ENCODE measurements at places on chromosomes 3 and 15.

DNA sequence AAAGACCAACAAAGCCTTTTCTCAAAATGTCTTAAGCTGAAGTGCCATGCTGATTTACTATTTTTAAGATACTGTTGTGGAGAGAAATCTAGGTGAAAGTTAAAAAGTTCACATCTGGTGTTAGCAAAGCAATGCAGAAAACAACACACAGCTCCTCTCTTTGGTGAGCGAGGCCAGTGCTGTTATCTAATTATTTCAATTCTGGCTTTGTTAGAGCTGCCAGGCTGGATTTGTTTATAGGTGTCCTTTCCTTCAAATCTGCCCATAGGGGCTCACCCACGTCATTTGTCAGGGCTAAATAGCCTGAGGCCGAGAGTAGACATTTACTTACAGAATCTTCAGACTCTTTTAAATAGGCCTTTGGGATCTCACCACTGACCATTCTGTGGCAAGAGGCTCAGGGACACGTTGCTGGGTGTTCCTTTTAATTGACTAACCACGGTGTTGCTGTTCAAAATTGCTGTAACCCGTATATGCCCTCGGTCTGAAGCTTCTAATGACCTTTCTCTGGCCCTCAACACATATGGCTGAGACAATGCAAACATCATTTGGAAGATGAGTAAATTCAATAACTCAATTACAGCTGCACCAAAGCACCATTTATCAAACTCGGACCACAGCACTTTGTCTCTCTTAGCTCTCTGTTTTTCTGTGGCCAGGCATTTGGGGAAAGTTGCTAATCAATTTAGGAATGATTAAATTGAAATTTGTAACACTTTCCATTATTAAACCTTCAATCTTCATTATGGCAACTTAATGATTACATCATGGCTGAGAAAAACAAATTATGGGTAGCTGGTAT is 152.6 kb downstream of the PDZRN3 start:
- DNase-seq, result no peak

GRCh38 chr3:47586746-47587145 is 8.1 kb upstream of the CSPG5 start:
- no peak for DNase-seq

DNA sequence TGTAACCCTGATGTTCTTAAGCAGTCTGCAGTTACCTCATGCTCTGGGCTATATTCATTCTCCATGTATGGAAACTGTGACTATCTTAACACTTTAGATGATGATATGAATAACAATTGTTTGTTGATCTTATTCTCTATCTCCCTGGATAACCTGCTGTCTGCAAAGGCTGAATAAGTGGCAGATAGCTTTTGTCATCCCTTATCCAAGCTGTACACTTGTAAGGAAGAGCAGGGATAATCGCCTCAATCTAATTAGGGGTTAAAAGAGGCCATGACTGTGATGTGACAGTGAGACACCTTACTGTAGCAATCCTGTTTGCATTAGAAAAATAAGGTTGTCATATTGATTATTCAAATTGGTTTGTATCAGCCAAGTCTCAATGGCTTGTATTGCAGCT is 123.9 kb downstream of the RSRC1 start:
- DNase-seq, result no peak

DNA sequence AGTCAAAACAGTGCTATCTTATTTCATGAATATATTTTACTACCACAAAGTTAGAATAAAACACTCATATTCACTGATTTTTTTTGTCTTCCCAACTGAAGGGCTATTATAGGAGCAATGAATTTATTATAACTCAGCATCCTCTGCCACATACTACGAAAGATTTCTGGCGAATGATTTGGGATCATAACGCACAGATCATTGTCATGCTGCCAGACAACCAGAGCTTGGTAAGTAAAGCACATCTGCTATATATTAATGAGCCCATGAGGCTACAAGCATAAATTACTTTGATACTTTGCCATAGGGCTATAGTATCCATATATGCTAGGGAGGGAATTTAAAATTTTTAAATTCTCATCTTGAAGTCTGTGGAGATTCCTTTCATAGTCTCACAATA is 95.9 kb downstream of the FEZF2 start:
- DNase-seq, result no peak

GRCh38 chr3:141385406-141386125 is 17.3 kb downstream of the ZBTB38 start:
- no peak for DNase-seq

DNA sequence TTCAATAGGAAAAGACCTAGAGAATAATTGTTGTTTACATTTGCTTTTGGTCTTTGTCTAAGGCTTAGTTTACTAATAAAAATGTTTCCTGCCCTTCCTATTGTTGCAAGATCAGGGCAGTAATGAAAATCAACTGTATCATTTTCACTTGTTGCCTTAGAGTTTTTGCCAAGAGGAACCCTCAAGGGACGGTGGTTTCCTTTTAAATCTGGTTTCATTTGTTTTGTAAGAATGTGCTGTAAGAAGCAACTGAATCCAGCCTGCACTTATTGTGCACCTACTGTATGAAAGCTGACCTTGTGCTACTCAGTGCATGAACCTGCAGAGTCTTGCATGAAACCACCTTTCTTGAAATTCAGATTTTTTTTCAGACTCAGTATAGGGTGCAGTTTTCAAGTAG is 5.3 kb downstream of the IGF1R start:
- no peak for DNase-seq

DNA sequence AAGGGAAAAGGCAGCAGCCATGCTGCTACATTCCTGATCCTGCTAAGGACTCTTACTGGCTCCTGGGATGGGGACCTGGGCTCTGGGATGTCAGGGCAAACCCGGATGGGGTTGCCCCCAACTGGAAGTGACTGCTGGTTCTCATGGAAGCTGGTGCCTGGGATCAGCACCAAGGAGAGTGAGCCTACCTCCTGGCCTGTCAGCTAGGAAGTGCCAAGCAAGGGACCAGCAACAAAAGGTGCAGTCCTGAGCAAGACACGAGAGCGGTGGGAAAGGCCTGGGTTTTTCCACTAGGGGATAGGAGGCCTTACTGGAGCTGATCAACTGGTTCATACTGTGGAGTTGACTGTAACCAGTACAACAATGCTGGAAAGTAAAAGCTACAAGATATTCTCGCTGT is 47.9 kb upstream of the SYNM start:
- peak; percentile 70 for DNase-seq

DNA sequence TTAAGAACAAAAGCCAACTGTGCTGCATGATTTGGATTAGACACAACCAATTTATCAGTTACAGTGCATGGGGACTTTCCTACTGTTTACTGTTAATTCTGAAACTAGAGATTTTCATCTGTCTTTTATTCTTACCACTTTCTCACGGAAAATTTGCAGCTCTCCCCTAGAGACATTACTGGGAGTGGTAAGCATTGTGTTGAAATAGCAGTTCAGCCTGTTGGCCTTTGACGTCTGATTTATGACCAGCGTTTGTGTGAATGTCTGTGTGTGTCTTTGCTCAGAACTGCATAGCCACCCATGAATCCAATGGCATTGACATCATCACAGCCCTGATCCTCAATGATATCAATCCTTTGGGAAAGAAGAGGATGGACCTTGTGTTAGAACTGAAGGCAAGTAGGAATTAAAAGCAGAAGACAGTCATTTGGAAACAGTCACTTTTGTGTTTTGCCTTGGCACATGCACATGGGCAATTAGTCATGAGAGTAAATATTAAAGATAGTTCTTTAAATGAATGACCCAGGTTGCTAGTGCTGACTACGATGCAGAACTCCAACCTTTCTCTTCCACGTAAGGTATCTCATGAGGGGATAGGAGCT is 202.2 kb upstream of the BHLHE40 start:
- no peak for DNase-seq

- DNase-seq, result no peak
Measured at GRCh38 chr3:172046268-172046915, 7.0 kb downstream of the FNDC3B start.

DNA sequence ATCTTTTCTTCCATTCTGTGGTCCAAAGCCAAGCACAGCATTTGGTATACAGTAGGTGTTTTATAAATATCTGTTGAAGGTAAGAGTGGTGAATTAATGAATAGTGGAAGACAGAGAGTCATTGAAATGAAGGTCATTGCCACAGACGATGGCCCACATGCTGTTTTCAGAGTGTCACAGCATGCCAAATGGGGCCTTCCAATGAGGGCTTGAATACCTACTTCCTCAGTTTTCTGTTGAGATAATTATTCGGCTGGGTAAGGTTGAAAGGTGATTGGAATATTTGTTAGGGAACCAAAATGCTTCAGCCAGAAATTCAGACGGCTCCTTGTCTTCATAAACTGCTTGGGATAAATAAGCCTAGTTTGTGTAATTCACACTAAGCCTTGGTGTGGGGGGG is 205.3 kb upstream of the TBL1XR1 start:
- no peak for DNase-seq

DNA sequence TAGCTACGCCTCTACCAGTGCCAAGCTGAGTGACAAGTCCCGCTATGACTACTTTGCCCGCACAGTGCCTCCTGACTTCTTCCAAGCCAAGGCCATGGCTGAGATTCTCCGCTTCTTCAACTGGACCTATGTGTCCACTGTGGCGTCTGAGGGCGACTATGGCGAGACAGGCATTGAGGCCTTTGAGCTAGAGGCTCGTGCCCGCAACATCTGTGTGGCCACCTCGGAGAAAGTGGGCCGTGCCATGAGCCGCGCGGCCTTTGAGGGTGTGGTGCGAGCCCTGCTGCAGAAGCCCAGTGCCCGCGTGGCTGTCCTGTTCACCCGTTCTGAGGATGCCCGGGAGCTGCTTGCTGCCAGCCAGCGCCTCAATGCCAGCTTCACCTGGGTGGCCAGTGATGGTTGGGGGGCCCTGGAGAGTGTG is 5.7 kb downstream of the GRM2 start:
- no peak for DNase-seq

DNA sequence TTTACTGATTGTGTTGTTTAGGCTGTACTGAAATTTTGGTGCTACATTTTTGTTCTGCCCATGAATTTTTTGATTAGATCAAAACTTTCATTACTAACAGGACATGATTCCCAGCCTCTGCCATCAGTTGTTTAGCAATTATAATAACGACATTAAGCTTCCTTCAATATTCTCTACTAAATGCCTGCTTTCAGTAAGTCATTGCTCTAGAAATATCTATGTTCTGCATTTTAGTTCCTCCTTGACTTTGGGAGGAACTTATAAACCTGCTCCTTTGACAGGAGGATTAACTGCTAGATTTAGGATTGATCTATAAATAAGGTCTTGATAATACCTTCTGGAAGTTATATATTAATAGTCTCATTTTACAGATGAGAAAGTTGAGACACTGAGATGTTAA is 269.1 kb downstream of the RAP2B start:
- DNase-seq, result no peak

DNA sequence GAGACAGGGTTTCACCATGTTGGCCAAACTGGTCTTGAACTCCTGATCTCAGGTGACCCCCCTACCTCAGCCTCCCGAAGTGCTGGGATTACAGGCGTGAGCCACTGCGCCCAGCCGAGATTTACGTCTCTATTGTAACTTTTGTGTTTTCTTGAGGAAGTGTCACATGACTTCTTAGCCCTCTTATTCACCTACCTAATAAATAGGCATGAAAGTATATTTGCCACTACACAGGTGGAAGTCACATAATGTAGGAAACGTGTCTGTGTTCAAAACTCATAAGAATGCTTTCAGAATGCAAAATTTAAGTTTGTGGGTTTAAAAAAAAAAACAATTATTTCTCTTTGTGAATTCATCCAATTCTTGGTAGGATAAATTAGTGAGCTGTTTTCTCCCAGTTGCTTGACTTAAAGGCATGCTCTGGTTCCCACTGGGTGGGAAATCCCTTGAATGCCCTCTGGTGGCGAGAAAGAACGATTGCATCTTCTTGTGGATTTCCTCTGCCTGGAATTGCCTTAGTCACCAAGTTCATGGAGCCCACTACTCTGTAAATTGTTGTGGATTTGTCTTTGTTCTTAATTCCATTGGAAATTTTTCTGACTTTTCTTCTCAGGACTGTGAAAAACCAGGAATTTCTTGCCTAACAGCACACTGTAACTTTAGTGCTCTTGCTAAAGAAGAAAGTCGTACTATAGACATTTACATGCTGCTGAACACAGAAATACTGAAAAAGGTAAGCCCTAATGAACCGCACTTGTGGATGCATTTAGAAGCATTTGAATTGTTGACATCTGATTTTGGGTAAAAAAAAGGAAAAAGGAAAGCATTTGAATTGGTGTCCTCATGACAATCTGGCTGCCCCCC is 82.2 kb upstream of the CTDSPL start:
- peak; percentile 91 for DNase-seq

- DNase-seq, result peak; percentile 46
Measured at GRCh38 chr3:122498152-122498551, 16.6 kb downstream of the KPNA1 start.

DNA sequence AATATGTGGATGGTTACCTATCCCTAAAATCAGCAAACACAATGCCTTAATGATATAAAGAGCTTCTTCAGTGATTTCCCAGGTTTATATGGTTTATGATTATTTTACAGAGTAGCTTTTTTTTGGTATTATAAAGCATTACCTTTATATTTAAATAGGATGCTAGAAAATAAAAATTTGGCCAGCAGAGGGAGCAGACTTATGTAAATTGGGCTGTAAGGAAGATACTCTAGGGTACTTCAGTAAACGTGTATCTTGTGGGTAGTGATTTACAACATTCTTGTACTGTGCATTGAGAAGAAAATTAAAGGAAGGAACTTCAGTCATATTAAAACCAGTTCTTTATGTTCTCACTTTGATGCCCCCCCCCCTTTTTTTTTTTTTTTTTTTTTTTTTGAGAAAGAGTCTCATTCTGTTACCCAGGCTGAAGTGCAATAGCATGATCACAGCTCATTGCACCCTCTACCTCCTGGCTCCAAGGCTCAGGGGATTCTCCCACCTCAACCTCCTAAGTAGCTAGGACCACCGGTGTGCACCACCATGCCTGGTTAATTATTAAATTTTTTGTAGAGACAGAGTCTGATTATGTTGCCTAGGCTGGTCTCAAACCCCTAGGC is 167.9 kb downstream of the BBX start:
- peak; percentile 69 for DNase-seq

DNA sequence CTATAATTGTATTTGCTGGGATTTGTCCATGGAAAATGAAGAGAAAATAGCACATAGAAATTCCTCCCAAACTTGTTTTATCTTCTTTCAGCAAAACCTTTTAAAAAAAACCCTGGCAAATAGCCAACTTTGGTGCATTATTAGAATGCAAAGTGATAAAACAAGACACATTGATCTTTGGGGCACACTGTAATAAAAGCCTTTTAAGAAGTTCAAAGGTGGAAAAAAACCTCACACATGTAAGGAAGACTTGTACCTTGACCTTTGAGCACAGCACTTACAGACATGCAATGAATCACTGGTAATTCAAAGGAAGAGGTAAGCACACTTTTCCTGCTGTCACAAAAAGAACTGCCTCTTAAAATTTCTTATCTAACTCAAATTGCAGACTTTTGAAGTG is 8.0 kb upstream of the MORC1 start:
- DNase-seq, result no peak

GRCh38 chr3:99839613-99840012 is 22.0 kb downstream of the CMSS1 start:
- DNase-seq, result no peak

DNA sequence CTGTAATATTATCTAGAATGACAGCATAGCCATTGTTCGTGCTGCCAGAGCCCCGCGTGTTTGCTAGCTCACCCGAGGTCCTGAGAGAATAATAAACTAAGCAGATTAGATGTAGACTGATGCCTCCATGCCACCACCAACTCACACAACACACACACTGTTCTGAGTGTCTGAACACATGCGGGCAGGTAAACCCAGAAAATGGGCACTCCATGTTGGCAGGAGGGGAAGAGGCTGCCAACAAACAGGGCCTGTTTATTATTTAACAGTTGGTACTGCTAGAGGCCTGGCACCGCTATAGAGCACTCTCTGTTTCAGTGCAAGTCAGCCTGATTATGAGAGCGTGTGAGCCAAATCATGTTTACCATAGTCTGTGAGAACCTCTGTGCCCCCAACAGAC is 299.0 kb downstream of the ZBTB20 start:
- no peak for DNase-seq
